Activated CD4-positive, alpha-beta T cell treated with anti-CD3 and anti-CD28 coated beads, Interleukin-2, amount 10 ng/mL, durations not matched to agents 24 days and 14 days (primary cell): ENCODE measurements at places on chromosomes 5 and 9. TPM values are rescaled to one million over a fixed set of nuclear protein-coding genes. Genes with fewer than 3 reads are reported as not detected.
A peak's percentile ranks its signal among the peaks of the same experiment; 100 is the strongest.

DNA sequence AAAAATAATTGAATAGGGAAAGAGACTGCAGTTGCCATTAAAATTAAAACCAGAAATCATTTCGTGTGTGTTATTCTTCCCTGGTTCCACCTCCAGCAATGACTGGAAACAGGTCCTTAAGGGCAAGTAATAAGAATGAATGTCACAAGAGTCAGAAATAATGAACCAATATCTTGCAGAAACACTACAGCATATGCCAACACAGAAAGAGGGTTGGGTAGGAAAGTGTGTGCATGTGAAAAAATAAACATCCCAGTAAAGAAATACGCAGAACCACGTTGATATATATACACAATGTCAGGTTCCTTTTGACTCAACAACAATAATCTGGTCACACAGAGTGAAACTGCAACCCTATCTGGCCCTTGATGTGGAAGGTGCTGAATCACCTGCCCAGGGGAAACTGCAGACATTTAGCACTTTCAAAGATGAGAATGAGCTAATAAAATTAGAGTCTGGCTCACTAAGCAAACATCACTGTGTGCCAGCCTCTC lies 15.0 kb downstream of the HMHB1 start:
- H3K4me3 ChIP-seq = no peak overlapping the region
- DNase-seq = peak; percentile 78
- H3K36me3 ChIP-seq = no peaks in the 10 kb centered on the region

ECSCR gene
- 1.6 and 1.7 TPM in 2 replicates for total RNA-seq

GRCh38 chr5:77449277-77449676 lies 42.8 kb downstream of the WDR41 start:
- H3K36me3 ChIP-seq = peaks cover 40% of the 10 kb centered on the region
- no peak for DNase-seq
- no peak overlapping the region for H3K4me3 ChIP-seq
- H3K4me1 ChIP-seq = no peaks in the 10 kb centered on the region
- H3K27me3 ChIP-seq = no peaks in the 10 kb centered on the region
- H3K27ac ChIP-seq = no peak overlapping the region

GRCh38 chr5:27462936-27463335 lies 424.6 kb upstream of the CDH9 start:
- no peak for DNase-seq
- no peaks in the 10 kb centered on the region for H3K36me3 ChIP-seq
- H3K27ac ChIP-seq = no peak overlapping the region

DIPK1B gene
- 1.1 and 1.5 TPM in 2 replicates for total RNA-seq

- H3K36me3 ChIP-seq = no peaks in the 10 kb centered on the region
Observed at GRCh38 chr9:135051316-135052038, 36.0 kb upstream of the OLFM1 start.

DNA sequence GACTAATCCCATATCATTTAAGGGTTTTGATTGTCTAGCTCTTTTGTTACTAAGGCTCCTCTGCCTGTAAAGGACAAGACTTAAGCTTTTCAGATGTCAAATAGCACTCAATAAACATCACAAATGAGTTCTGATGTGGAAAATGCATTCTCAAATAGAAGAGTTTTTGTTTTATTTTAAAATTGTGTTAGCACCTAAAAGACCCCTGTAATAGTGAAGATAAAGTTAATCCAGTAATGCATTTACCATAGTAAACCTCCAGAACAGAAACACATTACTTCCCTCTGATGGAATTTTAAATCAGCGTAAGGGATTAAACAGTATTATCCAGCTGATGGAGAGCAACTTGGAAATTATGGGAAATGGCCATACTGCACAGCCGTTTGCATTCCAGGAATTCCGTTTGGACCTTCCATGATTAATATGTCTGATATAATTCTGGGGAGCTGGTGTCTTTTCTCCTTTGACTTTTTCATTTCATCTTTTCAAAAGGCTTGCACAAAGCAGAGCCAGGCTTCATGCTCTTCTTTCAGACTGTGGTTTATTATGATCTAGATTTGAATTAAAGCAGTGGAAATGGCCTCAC lies 105.6 kb downstream of the PPP2R2B start:
- H3K4me3 ChIP-seq = no peak overlapping the region
- peaks cover 1% of the 10 kb centered on the region for H3K27me3 ChIP-seq
- no peak for DNase-seq
- H3K36me3 ChIP-seq = no peaks in the 10 kb centered on the region
- no peaks in the 10 kb centered on the region for H3K4me1 ChIP-seq
